ENCODE measurements at places on chromosomes 12 and 14.
A peak's percentile ranks its signal among the peaks of the same experiment; 100 is the strongest.

GRCh38 chr14:106317593-106317992, 791.2 kb downstream of the TMEM121 start:
- DNase-seq = no peak

GRCh38 chr14:33056213-33056612, 117.5 kb downstream of the NPAS3 start:
- DNase-seq = no peak

GRCh38 chr12:29726741-29727348, 56.9 kb downstream of the TMTC1 start:
- no peak for DNase-seq

GRCh38 chr14:101687756-101688546, 73.6 kb upstream of the PPP2R5C start:
- DNase-seq = no peak

GRCh38 chr12:101902641-101903040, 25.3 kb downstream of the DRAM1 start:
- DNase-seq = no peak

GRCh38 chr12:14771651-14772137, 31.6 kb downstream of the WBP11 start:
- peak; percentile 25 for DNase-seq

DNA sequence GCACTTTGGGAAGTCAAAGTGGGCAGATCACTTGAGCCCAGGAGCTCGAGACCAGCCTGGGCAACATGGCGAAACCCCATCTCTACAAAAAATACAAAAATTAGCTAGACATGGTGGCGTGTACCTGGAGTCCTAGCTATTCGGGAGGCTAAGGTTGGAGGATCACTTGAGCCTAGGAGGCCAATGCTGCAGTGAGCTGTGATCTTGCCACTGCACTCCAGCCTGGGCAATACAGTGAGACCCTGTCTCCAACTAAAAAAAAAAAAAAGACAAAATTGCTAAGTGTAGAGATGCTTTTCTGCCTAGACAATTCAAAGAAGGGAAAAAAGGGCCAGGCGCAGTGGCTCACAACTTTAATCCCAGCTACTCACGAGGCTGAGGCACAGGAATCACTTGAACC, 3.4 kb upstream of the LRP6 start:
- no peak for DNase-seq

- no peak for DNase-seq
These were observed 12.6 kb downstream of the BIN2 start for GRCh38 chr12:51311389-51311788.

DNA sequence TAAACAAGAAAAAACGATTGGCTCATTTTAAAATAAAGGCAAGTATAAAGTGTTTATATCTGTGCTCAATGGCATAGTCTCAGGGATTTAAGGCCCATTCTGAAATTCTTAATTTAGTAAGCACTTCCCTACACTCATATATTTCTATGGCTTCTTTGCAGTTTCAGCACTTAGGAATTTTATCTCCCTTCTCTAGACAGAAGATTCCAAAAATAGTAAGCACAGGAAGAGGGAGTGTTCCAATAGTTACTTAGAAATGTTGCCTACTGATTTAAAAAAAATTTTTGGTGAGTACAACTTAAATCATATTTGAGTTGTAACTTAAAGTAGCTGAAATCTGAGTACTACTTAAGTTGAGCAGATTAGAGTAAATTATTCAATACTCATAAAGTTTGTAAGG, 19.8 kb downstream of the INSM2 start:
- DNase-seq = no peak

GRCh38 chr14:88078525-88078924, 73.6 kb downstream of the GPR65 start:
- DNase-seq = no peak

DNA sequence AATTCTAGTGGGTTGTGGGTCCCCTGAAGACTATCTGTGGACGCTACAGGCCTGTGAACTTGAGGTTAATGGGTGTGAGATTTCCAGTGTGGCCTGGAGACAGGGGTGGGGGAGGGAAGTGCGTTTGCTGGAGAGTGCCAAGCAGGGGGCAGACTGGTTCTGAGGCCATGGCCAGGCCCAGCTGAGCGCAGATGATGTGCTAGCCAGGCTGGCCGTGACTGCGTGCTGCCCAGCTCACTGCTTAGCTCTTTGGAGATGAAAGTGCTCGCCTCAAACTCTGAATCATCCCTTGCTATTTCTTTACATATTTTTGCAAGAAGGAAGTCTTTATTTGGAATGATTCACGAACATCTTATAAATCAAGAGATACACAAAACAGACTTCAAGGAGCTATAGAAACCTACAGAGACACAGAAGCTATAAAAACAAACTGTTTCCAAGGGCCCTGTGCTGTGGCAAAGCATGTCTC, 75.2 kb upstream of the PLEKHG3 start:
- no peak for DNase-seq

DNA sequence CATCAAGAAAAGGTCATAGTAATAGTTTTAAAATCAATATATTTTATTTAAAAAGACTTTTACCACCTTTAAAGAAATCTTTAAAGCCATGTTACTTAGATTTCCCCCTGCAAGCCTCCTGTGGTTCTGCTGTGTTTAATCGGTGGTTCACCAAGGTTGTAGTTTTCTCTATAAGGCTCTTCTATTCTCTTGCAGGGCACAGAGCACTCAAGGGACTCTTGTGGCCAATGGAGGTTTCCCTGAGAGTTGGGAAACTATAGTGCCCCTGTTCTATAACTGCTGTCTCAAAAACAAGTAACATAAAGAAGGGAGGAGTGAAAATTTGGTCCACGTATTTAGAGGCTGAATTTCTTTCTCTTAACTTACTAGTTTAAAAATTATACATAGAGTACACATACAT, 25.0 kb downstream of the DACT1 start:
- no peak for DNase-seq

GRCh38 chr14:104054222-104054905, 31.1 kb upstream of the ASPG start:
- DNase-seq = no peak

- DNase-seq = no peak
These were observed 562.8 kb downstream of the GALC start for GRCh38 chr14:87430214-87430613.

- no peak for DNase-seq
These were observed 9.4 kb downstream of the HCFC2 start for GRCh38 chr12:104073699-104074098.

GRCh38 chr12:11763760-11764520, 114.5 kb downstream of the ETV6 start:
- DNase-seq = no peak

GRCh38 chr14:60639674-60640073, 9.6 kb downstream of the SIX1 start:
- DNase-seq = no peak

DNA sequence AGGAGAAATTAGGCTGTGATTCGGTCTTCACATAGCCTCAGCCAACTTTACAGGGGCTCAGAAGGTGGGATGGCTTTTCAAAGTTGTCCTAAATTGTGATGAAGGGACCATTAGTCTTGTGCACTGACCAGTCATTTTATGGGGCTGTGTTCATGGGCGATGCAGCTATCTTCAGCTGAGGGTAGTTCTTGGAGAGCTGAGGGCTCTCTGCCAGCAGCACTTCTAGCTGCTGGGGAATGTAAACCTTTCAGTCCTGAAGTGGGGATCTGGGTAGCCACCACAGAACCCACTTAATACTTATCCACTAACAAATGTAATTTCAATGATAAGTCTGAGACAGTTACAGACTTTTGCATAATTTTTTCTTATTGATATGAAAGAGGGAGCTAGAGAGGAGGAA, 270.6 kb downstream of the AEBP2 start:
- no peak for DNase-seq

DNA sequence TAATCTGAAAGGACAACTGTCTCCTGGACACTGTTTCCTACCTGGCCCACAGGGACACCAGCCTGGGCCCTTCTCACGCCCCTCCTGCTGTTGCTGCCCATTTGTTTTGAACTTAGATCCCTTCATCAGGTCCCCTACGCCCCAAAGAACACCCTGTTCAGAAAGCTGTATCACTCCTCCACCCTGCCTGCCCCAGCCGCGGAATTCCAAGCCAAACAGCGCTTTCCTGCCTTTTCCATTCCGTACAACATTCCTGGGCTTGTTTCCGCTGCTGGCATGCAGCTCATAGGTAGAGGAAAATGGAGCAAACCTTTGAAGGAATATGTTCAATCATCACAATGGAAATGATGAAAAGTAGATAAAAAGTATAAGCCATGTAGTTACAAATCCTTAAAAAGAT, 12.8 kb upstream of the GSG1 start:
- DNase-seq = no peak

GRCh38 chr12:45354399-45354798, 138.5 kb downstream of the ANO6 start:
- no peak for DNase-seq

GRCh38 chr12:123056709-123057108, 76.2 kb downstream of the ARL6IP4 start:
- no peak for DNase-seq

DNA sequence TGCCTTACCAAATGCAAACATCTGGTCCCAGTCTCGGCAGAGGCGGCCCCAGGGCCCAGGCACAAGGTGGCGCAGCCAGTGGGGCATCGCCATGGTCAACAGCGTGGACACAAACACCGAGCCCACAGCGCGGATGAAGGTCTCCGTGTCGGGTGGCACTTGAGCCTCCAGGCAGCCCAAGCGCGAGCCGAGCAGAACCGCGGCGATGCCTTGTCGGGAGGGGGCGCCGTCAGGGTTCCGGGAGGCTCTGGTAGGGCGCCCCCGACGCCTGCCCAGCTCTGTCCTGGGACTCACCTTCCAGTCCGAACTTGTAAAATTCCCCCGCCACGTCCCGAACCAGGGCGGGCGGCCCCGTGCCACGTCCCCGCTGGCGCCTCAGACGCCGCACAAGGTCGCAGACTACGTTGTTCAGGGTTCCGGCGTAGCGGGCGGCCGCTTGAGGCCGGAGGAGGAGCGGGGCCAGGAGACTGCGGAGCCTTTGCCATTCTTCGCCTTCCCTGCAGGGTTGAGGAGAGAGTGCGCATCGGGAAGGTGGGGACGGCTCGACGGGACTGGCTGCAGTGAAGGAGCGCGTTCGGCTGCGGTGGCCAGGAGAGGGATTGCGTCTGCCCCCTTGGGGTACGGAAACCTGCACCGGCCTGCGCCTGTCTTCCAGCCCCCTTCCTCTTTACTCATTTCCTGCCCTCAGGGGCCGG, 1.7 kb downstream of the CYP27B1 start:
- peak; percentile 15 for DNase-seq

GRCh38 chr12:94872007-94872653, 131.4 kb downstream of the NDUFA12 start:
- no peak for DNase-seq

GRCh38 chr12:3622822-3623690, 129.9 kb downstream of the CRACR2A start:
- DNase-seq = no peak

- DNase-seq = no peak
These were observed at the start of gene STON2 for GRCh38 chr14:81400202-81400678. TSS of gene STON2 (minus strand) at chr14:81400324. CDS start at chr14:81398382, 1,942 bp downstream.

DNA sequence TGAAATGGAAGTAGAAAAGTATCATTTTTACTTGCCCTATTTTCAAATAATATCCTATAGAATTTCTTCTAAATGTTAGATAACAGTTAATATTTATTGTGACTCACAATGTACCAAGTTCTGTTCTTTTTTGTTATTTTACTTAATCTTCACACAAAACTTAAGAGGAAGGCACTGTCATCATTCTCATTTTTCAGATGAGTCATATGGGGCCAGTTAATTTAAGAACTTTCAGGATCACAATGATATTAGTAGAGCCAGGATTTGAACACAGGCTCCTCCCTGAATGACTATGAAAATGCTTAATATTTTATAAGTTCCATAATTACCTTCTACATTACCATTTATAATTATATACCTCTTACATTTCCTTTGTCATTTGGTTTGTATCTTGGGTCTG, 10.4 kb upstream of the TMEM260 start:
- no peak for DNase-seq

GRCh38 chr14:70801836-70802235, 7.5 kb downstream of the MAP3K9 start:
- DNase-seq = no peak

DNA sequence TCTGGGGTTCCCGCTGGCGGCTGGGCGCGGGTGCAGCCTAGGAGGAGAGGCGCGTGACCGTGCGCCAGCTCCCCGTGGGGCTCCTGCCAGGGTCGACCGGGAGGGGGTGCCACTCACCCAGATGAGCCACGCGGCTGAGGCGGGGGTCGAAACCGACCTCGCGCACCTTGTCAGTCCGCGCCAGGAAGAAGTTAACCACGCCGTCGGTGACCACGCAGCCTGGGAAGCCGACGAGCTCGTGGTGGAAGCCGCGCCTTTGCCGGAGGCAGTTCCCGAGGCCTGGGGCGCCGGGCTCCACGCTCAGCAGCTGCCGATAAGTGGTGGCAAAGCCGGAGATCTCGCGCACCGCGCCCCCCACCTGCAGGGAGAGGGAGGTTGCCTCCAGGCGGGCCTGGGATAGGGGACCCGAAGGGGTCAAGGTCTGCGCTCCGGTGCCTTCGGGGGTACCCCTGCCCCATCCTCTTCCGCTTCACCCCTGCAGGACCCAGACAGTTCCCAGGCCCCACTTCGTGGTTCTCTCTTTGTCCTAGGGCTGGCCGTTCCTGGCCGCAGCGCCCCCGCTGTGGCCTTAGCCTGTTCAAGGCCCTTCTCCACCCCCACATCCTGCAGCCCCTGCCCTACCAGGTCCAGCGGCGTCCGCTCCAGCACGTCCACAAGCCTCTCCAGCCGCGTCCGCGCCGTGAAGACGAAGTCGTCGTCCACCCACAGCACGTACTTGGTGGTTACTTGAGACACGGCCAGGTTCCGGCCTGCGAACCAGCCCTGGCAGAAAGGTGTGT, 5.3 kb downstream of the B4GALNT1 start:
- no peak for DNase-seq

- no peak for DNase-seq
These were observed 237.2 kb upstream of the SYT10 start for GRCh38 chr12:33676866-33677265.

GRCh38 chr14:53696217-53696965, 260.2 kb downstream of the BMP4 start:
- no peak for DNase-seq

DNA sequence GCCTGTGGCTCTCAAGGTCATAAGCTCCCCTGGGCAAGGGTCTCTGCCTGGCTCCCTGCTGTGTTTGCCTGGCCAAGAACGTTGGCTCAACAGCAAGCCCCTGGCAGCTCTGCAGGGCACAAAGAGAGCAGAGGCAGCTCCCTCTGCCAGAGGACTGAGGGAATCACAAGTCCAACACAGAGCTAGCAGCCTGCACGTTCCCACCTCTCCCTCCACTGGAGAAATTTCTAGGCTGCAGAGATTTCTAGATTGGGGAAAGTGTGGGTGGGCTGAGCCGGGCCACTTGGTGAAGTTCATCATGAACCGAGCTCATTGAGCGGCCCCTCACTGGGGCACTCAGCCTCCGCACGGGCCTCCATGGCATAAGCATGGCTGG, 19.8 kb downstream of the ZFYVE21 start:
- no peak for DNase-seq

- DNase-seq = peak; percentile 64
These were observed at the start of gene SLC8A3 for GRCh38 chr14:70188659-70189455. TSS of gene SLC8A3 (minus strand) at chr14:70188951. CDS start at chr14:70168422, 20,529 bp downstream.

All from NCI-H2081 (cell line).